ENCODE measurements at places on chromosomes 6 and 20. TPM values are rescaled to one million over a fixed set of nuclear protein-coding genes. Genes with fewer than 3 reads are reported as not detected.

ERVFRD-1 gene
- total RNA-seq: 0.32 TPM

GRCh38 chr20:45320948-45321595 is 13.0 kb upstream of the MATN4 start:
- no peak for DNase-seq

GRCh38 chr20:12591949-12592470 is 416.8 kb upstream of the SPTLC3 start:
- no peak for DNase-seq

GRCh38 chr20:49557449-49557848 is 10.5 kb downstream of the PTGIS start:
- DNase-seq: no peak

GRCh38 chr6:39057251-39058155 is 8.9 kb downstream of the GLP1R start:
- DNase-seq: no peak

DNA sequence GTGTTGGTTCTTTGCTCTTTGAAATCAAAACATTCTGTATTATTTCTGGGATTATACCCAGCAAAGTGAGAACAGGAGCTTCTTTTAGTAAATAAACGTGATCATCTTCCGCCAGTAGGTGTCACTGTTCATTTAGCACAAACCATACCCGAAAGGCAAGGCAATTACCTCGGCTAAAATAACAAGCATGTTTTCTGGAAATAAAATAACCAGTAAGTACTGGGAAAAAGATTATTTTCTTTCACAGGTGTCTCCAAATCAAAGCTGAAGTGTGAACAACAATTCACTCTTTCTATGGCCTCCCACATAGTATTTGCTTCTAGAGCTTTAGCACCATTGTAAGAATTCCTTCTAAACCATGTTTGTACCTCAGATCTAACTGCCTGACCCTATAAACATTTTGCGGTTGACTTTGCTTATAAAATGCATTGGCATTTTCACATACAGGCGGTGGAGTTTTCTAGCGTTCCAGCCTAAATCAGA is 144.6 kb upstream of the AGPAT4 start:
- no peak for DNase-seq

DNA sequence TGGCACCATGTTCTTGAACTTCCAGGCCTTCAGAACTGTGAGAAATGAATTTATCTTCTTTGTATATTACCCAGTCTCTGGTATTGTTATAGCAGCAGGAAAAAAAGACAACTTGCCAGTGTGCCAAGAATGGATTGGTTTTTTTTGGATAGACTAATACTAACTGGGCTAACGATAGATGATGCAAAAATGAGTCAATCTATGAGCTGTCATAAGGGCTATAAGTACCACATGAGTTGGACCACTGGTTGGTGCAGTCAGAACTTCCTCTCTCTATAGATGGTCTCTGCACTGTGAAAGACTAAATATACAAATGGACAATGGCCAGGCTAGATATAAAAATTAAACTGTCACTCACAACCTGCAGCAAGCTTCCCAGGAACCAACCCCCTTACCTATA is 87.6 kb upstream of the COL21A1 start:
- no peak for DNase-seq

DNA sequence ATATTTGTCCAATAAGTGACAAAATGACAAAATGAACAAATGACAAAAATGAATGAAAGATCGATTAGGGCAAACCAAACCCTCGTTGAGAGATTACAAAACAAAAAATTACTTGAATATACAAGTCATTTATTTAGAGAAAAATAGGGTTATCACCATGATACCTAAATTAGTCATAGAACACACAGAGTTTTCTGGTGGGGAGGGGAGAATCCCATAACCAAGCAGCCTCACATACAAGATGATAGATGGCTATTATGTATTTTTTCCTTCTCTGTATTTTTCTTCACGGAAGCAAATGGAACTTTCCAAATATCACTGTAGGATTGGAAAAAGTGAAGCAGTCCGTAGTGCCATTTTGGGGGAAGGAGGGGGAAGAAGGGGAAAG is 28.5 kb upstream of the BMP6 start:
- no peak for DNase-seq

GRCh38 chr6:14243597-14243996 is 126.0 kb downstream of the CD83 start:
- no peak for DNase-seq

DNA sequence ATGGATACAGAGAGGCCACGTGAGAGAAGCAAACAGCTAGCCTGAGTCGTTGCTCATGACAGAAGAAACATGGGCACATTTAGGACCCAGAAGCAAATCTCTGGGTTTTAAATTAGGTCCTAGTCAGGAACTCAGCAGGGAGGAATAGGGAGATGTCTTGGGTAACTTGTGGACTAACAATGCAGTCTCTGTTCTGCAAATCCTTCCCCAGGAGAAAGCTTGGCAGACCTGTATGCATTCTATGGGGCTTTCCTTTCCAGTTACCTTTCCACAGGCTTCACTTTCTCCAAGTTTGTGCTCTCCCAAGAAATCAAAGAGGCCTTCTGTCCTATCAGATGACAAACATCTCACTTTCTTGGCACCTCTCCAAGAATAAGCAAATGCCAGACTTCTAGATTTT is 47.2 kb upstream of the PLCB4 start:
- DNase-seq: no peak

DNA sequence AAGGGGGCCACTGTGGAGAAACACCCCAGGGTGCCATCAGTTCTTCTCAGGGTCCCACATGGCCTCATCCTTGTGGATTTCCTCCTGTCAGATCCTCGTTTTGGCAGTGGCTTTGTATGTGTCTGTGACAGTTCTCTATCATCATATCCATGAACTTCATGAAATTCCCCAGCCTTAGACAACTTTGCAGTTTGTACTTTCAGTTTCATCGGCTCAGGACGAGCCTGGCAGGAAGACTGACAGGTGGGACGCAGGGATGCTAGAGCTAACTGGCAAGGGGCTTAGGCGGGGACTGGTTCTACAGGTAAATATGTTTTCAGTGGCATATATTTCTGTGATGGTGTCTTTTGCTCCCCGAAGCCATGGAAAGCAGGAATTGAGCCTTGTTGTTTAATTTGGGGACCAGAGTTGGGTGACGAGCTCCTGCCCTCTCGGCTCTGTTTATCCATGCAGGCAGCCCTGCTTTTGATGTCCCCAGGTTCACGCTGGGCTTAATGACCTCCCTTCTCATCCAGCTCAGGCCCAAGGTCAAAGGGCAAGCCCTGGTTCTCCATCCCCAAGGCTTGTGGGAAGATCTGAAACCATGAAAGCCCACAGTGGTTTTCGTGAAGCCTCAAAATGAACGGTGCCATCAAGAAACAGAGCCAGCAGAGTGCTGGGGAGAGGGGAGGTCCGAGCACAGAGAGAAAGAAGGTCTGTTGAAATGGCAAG is 11.2 kb downstream of the SDCBP2 start:
- DNase-seq: no peak

DNA sequence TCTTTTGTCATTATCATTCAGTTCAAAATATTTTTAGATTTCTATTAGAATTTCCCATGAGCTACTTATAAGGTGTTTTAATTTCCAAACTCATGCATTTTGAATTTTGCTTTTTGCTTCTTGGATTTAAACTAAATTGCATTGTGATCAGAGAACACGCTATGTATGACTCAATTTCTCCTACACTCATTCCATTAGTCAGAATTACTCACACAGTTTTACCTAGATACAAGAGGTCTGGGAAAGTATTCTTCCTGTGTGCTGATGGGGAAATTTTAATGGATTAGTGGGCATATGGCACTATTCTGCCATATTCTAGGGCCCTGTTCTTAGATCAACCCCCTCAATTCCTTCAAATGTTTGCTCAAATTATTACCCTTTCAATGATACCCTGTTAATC is 49.9 kb upstream of the BMP5 start:
- no peak for DNase-seq
